ENCODE measurements at places on chromosomes 7 and 10.

- no peak for DNase-seq
These were observed 602.9 kb downstream of the IPMK start for GRCh38 chr10:57664815-57665214.

- DNase-seq, result no peak
These were observed 34.1 kb upstream of the CAPZA2 start for GRCh38 chr7:116828281-116828680.

DNA sequence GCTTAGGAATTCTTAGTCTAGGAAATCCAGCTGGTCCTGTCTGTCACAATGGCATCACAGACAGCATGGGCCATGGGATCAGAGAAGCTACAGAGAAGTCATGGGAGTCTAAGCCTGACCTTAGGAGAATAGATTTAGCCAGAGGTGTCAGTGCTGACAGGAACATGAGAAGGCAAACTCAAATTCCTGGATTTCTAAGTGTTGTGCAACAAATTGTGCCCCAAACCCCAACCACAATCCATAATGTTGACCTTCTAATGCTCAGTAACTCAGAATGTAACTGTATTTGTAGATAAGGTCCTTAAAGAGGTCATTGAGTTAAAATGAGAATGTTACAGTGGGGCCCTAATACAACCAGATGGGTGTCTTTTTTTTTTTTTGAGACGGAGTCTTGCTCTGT, 95.9 kb upstream of the RHOBTB1 start:
- DNase-seq, result no peak

GRCh38 chr10:51924359-51924758, 225.0 kb upstream of the CSTF2T start:
- no peak for DNase-seq

GRCh38 chr7:27560706-27561235, 101.9 kb downstream of the HIBADH start:
- no peak for DNase-seq

DNA sequence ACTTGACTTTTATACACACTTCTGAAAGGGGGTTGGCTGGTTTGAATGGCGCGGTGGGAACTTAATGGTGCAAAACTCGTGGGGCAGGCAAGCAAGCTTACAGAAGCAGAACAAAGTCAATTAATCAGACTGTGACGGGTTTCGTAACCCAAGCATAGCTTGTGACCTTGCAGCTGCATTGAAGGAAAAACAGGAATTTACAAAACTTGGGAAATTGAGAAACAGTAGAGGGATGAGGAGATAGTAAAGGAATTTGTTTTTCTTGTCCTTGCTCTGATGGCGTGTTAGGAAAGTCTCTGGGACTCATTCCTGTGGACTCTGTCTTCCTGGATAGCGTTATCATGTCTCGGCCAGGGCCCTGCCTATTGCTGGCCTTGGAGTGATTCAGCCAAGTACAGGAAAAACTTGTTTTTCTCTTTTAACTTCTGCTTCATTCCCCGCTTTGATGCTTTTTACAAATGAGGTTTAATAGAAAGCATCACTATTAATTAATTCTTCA, 220.0 kb upstream of the KCND2 start:
- no peak for DNase-seq

- DNase-seq, result no peak
These were observed 34.0 kb upstream of the EZH2 start for GRCh38 chr7:148918058-148918596.

- DNase-seq, result no peak
These were observed 138.3 kb downstream of the CYP26A1 start for GRCh38 chr10:93211991-93212390.

All from CD4-positive, alpha-beta memory T cell (primary cell).